NCI-H146 (cell line): ENCODE measurements at places on chromosomes 5 and 9.

DNA sequence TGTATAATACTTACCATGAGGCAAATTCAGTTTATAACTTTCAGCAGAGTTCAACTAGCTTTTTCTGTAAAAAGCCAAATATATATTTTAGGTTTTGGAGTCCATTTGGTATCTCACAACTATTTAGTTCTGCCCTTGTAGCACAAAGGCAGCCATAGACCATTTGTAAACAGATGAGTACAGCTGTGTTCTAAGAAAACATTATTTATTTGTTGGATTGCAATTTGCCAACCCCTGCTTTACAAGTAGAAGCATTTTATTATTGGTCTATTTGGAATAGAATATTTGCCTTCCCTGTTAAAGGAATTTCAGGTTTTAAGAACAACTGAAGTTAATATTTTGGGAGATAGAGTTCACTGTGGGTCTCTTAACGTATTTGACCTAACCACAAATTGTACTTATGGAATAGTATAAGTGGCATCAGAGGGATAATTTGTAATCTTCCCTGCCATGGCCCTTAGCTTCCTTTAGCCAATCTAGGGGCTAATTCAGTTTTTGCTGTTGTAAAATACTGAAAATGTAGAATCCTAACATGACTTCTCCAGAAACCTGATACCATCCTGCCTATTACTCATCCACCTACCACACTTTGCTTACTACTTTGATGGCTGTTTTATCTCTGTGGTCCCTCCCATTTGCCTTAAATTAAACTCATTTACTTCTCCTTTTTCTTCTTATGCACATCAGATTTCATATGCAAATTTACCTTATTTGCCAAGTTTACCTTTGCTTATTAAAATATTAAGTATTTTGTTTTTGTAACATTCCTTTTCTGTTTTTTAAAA, 109.2 kb downstream of the DMXL1 start:
- no peak for DNase-seq

DNA sequence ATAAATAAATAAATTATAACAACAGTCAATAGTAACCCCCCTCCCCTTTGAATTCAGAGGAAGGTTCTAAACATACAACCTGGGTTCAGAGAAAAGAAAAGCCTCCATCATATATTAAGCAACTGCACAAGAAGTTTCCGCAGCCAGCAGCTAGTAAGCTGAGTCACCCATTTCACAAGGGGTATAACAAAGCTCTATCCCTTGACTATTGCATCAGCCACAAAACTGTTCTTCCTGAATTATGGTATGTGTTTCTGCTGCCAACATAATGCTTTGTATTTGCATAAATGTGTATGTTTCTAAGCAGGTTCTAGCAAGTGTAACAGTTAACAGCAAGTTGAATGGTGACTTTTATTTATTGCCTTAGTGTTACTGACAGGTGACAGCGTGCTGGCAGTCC, 6.8 kb upstream of the CEP120 start:
- no peak for DNase-seq

- no peak for DNase-seq
Observed at GRCh38 chr5:7873216-7873615, 4.3 kb downstream of the MTRR start.

DNA sequence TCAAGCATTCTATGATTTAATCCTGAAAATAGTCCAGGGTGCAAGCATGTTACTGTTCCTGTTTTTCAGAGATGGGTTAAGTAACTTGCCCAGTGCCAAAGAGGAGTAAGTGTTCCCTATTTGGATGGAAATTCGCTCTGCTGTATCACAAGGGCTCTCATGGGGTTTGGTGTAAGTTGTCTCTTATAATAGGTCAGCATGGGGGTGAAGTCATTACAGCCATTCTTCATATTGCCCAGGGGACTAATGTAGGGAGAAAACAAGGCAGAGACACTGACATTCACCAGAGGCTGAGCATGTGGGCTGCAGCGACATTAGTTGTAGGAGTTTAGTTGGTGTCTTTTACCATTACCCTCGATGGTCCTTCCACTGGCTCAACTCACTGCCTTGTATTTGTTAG, 142.1 kb upstream of the GLRA1 start:
- DNase-seq: no peak

GRCh38 chr5:52772668-52773067, 15.0 kb upstream of the ITGA1 start:
- no peak for DNase-seq

DNA sequence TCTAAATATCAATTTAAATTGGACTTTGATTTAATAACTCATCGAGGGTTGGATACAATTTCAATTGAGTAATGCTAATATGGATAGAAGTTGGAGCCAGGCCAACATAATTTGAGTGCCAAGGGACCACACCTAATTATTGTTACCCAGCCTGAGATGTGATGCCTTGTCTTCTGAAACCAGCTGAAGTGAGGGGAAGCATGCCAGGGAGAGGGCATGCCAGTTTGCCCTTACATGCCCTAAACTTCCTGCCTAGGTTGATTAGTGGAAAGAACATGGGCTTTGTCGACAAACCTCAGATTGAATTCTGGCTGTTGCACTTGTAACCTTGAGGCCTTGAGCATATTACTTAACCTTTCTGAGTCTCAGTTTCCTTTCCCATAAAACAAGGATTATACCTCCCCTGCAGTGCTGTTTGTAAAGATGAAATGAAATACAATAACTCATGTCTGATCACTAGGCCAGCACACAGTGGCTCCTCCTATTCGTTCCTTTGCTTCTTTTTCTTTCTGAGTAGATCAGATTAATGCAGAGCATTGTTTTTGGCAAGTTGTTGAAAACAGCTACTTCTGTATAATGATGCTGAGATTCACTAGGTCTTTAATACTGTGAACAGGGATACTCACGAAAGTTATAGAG, 412.8 kb downstream of the TLE4 start:
- DNase-seq: no peak

GRCh38 chr5:172667786-172668593, 26.9 kb downstream of the NEURL1B start:
- no peak for DNase-seq

- no peak for DNase-seq
Observed at GRCh38 chr9:108078811-108079210, 589.2 kb upstream of the KLF4 start.

DNA sequence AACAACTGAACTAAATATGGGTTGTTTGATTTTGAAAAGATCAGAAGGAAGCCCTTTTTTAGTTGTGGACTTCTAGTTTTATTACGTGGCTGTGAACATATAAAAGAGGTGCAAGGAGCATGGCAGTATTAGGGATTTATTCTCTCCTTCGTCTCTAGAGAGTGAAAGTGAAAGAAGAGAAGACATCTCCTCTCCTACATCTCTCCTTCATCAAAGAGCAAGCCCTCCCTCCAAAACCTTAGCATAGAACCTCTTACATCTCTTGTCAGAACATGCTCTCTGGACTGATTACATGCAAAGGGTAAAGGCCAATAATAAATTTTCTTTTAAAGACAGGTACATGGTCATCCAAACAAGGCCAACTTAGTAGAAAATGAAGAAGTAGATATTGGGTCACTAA, 184.3 kb upstream of the IRX1 start:
- no peak for DNase-seq

DNA sequence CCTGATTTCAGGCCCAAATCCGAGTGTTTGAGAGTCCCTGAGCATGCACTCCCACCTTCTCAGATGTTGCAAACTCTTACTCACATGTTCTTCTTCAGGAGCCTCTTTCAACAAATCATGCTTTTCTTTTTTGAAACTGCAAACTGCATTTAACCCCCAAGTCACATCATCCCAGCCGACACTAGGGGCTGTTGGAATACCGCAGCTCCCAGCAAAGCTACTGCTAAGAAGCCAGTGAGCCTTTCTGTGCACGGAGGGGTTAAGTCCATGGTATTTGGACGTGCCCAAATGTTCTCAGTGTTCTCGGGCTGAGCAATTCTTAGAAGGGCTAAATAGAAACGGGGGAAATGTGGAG, 282.9 kb downstream of the NFIB start:
- DNase-seq: no peak

DNA sequence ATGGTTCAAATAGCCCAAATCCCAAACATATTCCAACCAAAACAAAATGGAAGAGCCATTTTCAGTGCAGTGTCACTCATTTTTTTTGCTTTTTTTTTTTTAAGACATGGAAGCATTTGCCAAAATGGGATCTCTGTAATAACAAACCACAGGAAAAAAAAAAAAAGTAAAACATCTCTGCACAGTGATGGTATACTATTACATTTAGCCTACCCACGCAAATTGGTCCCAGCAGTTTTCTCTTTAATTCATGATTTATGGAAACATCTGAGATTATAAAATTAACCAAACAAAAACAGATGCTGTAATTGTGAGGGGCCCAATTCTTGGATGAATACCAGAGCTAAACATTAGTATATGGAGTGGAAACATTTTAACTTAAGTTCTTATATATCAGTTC, 566.6 kb downstream of the ZNF608 start:
- no peak for DNase-seq

- DNase-seq: peak; percentile 44
Observed at GRCh38 chr5:150161242-150162141, 5.1 kb upstream of the CDX1 start.

GRCh38 chr9:109856785-109857184, 76.8 kb downstream of the PALM2AKAP2 start:
- no peak for DNase-seq

GRCh38 chr5:149326611-149327010, 18.7 kb upstream of the GRPEL2 start:
- DNase-seq: peak; percentile 48

DNA sequence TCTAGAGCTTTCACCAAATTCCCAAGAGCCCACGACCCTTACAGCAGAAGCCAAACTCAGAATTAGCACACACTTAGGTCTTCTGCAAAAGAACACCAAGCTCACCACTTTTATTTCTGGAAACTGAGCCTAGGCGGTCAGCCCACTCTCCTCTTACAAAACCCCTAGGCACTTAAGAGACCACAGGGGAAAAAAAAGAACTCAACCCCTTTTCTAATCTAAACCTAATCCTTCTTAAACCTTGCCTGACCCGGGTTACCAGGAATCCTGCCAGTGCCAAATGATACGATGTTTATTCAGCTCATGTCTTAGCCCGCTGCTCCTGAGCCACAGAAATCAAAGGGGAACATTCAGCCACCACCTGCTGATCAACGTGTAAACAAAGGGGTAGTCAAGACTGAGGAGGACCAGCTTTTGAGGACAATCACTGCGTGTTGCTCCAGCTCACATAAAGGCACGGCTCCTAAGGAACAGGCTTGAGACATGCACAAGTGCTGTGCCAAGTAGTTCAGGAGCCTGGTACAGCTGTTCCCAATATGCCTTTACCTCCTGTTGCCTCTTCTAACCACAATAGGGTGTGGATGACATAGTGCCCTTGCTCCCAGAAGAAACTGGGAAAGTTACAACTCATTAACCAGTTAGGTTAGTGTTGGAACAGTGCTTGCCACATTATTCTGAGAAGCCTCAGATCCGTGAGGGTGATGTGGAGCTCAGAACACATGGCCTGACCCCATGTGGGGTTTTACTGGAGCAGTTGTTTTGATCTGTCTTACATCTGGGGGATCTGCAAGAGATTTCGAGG, 49.3 kb downstream of the ZFAND5 start:
- DNase-seq: no peak

DNA sequence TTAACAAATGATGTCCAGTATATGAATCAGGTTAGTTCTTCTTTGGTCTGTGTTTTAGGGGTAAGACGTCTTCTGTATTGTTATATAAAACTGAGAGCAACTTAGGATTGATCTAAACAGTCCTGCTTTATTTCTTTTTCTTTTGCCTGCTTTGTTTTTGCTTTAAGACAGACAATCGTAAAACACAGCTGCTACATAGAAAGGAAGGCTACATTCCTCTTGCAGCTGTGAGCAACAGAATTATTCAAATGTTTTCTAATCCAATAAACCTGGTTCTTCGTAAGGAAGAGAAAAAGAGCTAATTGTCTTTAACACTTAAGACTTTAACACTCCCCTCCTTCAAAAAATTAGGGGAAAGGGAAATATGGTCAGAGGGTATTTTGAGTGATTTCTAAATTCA, 14.6 kb downstream of the FGF1 start:
- DNase-seq: no peak

GRCh38 chr9:111003182-111003581, 35.1 kb downstream of the LPAR1 start:
- no peak for DNase-seq

DNA sequence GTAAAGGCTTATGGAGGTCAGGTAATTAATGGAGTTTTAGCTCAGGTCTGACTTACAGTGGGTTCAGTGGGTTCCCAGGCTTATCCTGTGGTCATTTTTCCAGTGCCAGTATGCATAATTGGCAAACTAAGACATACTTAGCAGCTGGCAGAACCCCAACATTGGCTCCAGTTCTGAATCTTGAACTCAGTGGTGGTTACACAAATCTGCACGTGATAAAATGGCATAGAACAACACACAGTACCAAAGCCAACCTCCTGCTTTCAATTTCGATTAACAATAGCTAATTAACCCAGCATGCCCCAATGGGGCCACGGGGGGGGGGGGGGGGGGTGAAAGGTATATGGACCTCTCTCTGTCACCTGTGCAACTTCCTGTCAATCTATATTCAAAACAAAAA, 19.0 kb upstream of the BARX1 start:
- peak; percentile 5 for DNase-seq

- no peak for DNase-seq
Observed at GRCh38 chr5:55483885-55484284, 50.9 kb downstream of the PLPP1 start.
